ENCODE measurements at places on chromosomes 6 and 20.

GRCh38 chr6:125001684-125002405, 39.6 kb downstream of the RNF217 start:
- DNase-seq = no peak

DNA sequence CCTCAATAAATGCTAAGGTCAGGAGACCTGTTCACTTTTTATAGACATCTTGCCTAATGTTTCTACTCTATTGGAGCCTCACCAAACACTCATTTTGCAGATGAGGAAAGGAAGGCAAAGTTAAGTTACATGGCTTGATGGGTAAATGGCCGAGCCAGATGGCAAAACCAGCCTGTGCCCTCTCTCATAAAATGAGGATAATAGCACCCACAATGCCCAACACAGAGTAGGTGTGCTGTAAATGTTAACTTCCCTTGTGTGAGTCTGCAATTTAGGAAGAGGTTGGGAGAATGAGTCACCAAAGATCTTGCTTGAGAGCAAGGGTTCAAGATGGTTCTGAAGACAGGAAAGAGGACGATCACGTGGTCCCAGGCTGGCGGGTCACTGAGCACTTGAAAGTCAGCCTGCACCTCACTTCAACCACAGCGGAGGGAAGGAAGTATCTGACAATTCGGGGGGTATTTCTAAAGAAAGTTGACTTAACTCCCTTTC, 3.3 kb downstream of the KCNK5 start:
- DNase-seq = no peak

GRCh38 chr6:36852481-36853147, 13.4 kb upstream of the CPNE5 start:
- DNase-seq = no peak

GRCh38 chr20:36506253-36506652, 35.1 kb upstream of the MYL9 start:
- no peak for DNase-seq

GRCh38 chr6:25953733-25954132, 8.9 kb upstream of the TRIM38 start:
- DNase-seq = no peak

GRCh38 chr6:74765486-74765885, 440.4 kb downstream of the COL12A1 start:
- no peak for DNase-seq

DNA sequence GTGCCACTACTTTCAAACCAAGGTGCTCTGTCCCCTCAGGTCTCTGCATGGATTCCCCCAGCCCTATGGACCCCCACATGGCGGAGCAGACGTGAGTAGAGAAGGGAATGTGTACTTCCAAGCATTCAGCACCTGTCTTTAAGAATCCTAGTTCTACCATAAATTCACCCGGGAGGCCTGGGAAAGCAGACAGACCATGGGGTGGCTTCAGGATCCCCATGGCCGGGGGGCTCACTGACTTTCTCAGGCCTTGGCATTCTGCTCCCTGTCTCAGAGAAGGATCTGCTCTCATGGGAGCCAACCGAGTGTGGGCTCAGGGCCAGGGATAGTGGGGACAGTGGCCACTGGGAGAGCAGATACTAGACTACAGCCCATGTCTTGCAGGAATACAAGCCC, 2.3 kb downstream of the CDC25B start:
- DNase-seq = no peak

DNA sequence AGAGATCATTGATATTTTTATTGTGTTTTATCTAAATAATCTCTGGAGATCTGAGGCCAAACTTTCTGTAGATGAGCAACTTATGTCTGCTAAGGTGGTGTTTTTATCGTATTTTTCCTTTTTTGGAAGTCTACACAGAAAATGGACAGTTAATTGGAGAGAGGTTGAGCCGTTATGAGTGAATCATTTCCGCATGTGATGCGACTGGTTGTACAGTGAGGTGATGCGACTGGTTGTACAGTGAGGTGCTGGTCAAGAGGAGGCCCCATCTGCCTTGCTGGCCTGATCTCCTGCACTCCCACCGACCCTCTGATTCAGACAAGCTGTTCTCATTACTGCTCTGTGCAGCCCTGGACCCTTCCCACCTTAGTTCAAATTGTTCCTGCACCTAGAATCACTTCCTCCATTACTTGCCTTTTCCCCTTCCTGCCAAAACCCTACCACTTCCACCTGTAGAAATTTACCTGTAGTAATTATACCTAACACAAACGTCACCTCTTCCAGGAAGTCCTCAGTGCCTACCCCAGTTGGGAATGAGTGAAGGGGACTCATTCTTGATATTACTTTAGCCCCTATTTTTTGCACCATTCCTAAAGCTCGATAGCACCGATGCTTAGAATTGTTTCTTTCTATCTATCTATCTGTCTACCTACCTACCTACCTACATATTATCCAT, 100.3 kb downstream of the ZDHHC14 start:
- DNase-seq = no peak

DNA sequence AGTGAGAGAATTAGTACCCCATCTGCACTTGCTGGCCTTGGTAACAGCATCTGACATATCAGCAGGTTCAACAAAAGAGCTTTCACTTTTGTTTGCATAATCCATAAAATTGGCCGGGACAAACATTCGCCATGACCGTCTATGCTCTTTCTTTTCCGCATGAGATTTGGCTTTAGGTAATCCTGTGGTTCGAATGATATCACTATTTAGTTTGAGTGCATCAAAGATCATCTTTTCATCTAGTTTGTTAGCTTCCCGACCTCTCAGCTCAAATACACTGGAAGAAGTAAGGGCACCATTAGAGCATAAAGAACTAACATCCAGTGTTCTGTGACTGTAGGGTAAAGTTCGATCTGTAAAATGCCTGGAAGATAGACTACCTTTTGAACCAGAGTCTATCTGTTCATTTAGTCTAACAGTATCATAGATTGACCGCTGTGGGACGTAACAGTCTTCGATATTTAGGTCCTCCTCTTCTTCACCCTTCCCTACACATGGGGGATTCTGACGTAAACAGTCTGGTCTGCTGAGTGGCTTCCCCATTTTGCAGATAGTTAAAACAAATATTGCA, 101.6 kb downstream of the DST start:
- DNase-seq = peak; percentile 56

GRCh38 chr6:10409233-10409721, 5.6 kb downstream of the TFAP2A start:
- no peak for DNase-seq

- DNase-seq = peak; percentile 62
Observed at GRCh38 chr6:96899019-96899418, 1.3 kb upstream of the NDUFAF4 start.

GRCh38 chr20:44111712-44112335, 75.2 kb downstream of the JPH2 start:
- DNase-seq = no peak

DNA sequence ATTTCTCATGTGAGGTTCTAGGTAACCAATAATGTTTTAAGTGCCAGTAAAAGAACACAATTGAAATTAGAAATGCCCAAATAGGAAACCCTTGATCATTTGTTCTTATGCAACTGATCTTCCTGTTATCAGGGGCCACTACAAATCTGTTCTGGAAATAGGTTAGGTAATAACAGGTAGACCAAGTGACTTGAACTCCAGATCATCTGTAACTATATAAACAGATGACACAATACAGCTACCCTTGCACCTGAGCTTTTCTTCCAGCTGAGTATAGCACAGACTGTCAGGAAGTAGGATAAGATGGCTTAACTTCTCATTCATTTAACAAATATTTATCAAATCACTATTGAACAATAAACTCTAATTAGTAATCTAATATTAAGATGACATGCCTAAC, 52.5 kb downstream of the MAN1A1 start:
- DNase-seq = no peak

GRCh38 chr6:40352527-40353170, 234.5 kb downstream of the LRFN2 start:
- DNase-seq = no peak

DNA sequence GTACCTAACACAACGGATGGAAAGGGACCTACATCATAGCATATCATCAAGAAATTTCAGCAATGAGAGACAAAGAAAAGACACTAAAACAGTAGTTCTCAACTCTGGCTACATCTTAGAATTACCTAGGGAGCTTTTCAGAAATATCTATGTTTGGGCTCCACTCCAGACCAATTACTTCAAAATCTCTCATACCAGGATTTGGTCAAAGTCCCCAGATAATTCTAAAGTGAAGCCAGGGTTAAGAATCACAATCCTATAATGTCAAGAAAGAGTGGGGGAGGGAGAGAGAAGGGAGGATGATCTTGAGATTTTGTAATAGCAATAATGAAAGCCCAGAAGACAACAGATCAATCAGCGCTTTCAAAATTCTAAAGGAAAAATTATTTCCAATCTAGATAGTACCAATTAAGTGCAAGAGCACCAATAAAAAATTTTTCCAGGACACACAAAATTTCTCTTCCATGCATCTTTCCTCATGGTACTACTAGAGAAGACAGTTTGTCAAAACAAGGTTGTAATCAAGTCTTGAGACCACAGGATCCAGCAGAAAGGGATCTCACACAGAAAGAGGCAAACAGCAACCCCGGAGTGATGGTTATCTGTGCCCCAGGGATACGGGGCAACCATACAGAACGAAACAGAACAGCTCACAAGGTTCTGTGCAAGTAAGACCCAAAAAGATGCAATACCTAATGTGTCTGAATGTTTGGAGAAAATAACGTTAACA, 152.9 kb upstream of the DST start:
- no peak for DNase-seq
